ENCODE measurements at places on chromosomes 1 and 21.
A peak's percentile ranks its signal among the peaks of the same experiment; 100 is the strongest.

DNA sequence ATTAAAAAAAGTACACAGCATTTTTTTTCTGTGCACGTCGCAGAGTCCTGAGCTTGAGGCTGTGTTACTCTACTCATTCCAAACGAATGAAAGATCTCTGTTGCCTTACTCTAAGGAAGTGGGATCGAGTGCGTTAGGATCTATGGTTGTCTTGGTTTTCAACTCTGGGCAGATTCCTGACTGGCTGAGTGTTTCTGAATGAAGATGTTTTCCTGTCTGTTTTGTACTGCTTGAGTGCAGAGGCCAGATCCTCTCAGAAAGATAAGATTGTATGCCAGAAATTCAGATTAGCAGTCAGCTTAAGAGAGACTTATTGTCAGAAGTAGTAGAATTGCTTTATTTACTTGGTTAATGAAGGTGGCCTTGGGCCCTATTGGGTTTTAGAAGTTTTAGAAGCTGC is 14.0 kb downstream of the PLA2G2E start:
- no peak for DNase-seq

DNA sequence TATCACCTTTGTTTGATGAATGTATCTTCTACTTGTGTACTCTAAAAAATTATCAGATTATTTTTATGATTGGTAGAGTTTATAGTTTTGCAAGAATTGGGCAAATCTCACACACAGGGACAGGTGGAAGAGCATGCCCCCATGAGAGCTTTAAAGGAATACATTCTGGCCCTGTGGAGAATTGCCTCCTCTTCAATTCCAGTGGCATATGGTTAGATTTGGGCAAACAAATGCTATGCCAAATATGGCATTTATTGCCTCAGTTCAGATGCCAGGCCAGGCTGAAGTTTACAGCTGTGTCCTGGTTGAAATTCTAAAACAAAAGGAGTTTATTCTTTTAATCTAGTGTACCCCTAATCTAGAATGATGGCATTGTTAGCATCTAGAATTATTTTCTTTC is 162.4 kb upstream of the CACYBP start:
- peak; percentile 30 for DNase-seq

- DNase-seq: no peak
Observed at GRCh38 chr1:69328186-69328585, 239.5 kb upstream of the LRRC7 start.

GRCh38 chr21:42337830-42338728 is 12.7 kb downstream of the TFF2 start:
- peak; percentile 55 for DNase-seq

GRCh38 chr1:15573477-15573876 is 11.4 kb downstream of the AGMAT start:
- no peak for DNase-seq

GRCh38 chr21:44350773-44351481 is 2.5 kb upstream of the TRPM2 start:
- no peak for DNase-seq

DNA sequence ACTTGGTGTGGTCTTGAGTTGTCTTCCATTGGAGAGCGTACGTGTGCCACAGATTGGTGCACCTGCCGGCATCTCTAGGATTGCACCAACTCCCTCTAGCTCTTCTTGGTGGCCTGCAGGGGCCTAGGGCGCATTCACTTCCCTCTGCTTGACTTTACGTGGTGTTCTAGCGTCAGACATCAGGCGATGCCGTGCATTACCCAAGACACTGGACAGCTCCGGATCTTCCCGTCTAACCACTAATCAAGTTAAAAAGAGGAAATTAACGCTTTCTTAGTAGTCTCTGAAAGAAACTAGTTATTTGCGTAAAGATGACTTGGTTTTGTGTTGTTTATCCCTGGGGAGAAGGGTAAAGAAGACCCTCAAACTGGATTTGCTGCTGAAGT is 510 bp upstream of the IL10RB start:
- no peak for DNase-seq

DNA sequence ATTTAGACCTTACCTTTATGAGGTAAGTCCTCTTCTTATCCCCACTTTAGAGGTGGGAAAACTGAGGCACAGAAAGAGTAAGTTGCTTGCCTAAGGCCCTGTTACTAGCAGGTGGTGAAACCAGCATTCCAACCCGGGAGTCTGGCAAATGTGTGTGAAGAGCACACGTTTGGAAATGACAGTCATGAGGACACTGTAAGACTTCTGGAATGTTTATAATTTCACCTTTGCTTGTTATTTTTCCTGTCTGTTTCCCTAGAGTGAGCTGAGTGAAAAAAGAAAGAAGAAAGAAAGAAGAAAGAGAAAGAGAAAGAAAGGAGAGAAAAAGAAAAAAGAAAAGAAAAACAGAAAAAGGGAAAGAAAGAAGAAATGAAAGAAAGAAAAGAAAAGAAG is 21.2 kb upstream of the LGALS8 start:
- no peak for DNase-seq
